Muscle of leg (tissue), 16 donors: ENCODE measurements at places on chromosomes 3 and 15. TPM values are rescaled to one million over a fixed set of nuclear protein-coding genes. Genes with fewer than 3 reads are reported as not detected.
A peak's percentile ranks its signal among the peaks of the same experiment; 100 is the strongest.

- no peak for DNase-seq
These were observed 12.2 kb downstream of the ADPGK start for GRCh38 chr15:72771329-72771725.

DNA sequence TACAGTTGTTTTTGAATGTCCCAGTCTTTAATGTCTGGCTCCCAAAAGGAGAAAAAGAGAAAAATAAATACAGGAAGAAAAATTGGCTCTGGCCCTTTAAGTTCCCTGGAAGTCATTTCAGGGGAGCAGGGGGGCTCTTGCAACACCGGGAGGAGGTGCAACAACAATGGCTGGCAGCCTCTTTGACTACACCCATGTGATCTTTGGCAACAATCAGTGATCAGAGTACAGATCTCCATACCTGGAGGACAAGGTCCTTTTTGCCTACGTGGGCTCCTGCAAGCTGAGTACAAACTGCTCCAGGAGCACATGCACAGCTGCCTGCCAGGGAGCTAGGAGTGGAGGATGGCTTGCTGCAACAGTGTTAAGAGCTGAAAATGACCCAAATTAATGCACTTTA, 63.9 kb downstream of the GLCE start:
- DNase-seq = no peak

- peak; percentile 79 for DNase-seq
These were observed 3.2 kb downstream of the AEN start for GRCh38 chr15:88624156-88624970.

GRCh38 chr3:119318876-119319275, 24.7 kb downstream of the ARHGAP31 start:
- no peak for DNase-seq

- DNase-seq = no peak
These were observed 12.4 kb upstream of the GREM1 start for GRCh38 chr15:32705446-32705845.

- DNase-seq = peak; percentile 44
These were observed 38.5 kb downstream of the HMCES start for GRCh38 chr3:129317014-129317771.

GRCh38 chr15:63172851-63173451, 15.7 kb upstream of the RPS27L start:
- peak; percentile 59 for DNase-seq

DNA sequence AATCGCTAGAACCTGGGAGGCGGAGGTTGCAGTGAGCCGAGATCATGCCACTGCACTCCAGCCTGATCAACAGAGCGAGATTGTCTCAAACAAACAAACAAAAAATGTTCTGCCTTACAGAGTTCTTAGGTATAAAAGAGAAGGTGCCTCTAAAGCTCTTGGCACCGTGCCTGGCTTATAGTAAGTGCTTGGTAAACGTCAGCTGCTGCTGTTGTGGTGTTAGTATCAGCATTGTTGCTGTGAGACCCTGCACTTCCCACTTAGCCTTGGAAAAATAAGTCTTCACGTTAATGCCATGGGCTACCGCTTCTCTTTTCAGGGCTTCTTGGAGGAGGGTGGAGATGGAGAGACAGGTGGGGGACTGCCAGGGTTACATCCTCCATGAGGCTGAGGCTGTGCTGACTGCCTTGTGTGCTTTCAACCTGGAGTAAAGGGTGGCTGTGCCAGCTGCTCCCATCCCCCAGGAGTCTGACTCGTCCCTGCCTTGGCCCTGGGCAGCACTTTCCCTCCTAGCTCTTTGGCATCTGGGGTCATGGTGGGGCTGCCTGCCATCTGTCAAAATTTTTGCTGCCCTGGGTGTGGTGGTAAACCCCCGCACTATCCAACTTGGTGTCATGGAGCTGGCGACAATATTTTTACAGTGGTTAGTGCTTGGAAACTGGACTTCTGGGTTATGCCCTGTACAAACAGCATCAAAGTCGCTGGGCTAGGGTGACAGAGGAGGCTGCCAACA, 17.8 kb downstream of the FLNB start:
- DNase-seq = no peak

Gene SPATA12
- polyA plus RNA-seq = not detected

Gene PDE8A
- 21.9 TPM for polyA plus RNA-seq

Gene SERPINI1
- 6.7 TPM for polyA plus RNA-seq

Gene ALG1L2
- 1.2 TPM for polyA plus RNA-seq

Gene MYO5C
- polyA plus RNA-seq = 6.4 TPM
